ENCODE measurements at places on chromosomes 6 and 20.

GRCh38 chr6:63565727-63566596 lies 6.3 kb upstream of the LOC128125822 start:
- DNase-seq: no peak

DNA sequence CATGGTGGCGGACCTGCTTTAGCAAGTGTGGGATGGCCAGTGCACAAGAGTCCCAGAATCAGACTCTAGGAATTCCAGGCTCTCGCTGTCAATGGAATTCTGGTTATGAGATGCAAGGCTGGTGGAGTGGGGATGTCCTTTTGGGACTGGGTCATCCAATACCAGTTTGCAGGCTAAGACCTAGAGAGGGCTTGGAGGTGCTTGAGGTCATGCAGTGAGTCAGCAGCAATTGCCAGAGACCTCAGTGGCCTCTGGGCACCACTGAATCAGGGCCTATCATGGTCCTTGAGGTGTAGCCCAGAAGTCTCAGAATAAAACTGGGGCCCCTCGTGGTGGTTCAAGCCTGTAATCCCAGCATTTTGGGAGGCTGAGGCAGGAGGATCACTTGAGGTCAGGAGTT lies 1.4 kb upstream of the SCRT2 start:
- no peak for DNase-seq

GRCh38 chr6:102717252-102717651 lies 1323.7 kb downstream of the GRIK2 start:
- no peak for DNase-seq

- DNase-seq: no peak
Measured at GRCh38 chr6:62775427-62776022, 435.7 kb upstream of the FKBP1C start.

GRCh38 chr6:41654698-41655151 lies 16.5 kb downstream of the MDFI start:
- DNase-seq: no peak

All from stimulated activated CD4-positive, alpha-beta T cell treated with anti-CD3 and anti-CD28 coated beads, Interleukin-4, amount 100 ng/mL, for 4 hours (primary cell).